ENCODE measurements at places on chromosomes 4 and X.

- peak overlapping the region; percentile 82 for H3K27ac ChIP-seq
- H3K36me3 ChIP-seq: peaks cover 7% of the 10 kb centered on the region
- no peak overlapping the region for H3K4me3 ChIP-seq
These were observed 29.5 kb downstream of the SH3TC1 start for GRCh38 chr4:8228319-8229250.

DNA sequence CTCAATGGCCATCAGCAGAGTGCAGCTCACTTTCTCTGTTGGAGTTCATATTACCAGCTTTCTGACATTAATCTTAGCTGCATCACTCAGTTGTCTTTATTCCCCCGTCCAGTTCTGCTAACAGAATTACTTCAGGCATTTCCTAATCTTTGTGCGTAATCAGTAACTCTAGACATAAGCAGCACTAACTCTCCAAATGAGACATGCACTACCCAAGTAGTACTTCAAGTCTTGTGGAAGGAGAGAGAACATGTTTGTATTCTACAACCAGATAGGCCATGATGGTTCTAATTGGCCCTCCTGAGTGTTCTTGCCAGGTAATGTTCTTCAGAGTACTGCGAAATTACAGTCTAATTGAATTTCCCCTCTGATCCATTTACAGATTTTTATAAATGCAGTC lies 448.5 kb upstream of the RPS6KA3 start:
- DNase-seq: no peak
- H3K27me3 ChIP-seq: no peaks in the 10 kb centered on the region
- no peaks in the 10 kb centered on the region for H3K36me3 ChIP-seq
- H3K4me1 ChIP-seq: no peaks in the 10 kb centered on the region
- no peak overlapping the region for H3K4me3 ChIP-seq

DNA sequence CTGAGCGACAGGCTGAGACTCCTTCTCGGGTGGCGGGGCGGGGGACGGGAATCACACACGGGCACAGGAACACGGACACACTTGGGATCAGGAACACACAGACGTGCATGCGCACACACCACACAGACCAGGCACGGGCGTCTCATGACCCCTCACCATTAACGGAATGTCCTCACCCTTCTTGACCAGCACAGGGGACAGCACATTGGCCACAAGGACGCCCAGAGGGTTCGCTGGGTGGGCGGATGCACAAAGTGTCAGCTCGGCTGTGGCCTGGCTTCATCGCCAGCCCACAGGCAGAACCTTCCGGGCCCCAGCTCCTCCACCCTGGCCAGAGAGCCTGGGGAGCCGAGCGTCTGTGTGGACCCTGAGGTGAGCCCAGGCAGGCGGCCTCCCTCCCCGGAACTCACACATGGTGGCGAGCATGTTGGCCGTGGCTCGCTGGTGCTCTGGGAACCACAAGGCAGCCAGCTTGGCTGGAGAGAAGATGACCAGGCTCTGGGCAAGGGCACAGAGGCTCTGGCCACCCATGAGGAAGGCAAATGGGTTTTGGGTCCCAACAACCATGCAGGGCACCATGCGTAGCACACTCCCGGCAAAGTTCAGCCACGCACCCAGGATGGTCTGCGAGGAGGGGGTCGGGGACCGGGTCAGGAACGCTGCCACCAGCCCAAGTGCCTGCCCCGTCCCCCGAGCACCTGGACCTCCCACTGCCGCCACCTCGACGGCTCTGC lies 3.1 kb downstream of the SLC49A3 start:
- no peaks in the 10 kb centered on the region for H3K36me3 ChIP-seq
- DNase-seq: no peak
- H3K27me3 ChIP-seq: peaks cover 43% of the 10 kb centered on the region
- no peak overlapping the region for H3K27ac ChIP-seq

DNA sequence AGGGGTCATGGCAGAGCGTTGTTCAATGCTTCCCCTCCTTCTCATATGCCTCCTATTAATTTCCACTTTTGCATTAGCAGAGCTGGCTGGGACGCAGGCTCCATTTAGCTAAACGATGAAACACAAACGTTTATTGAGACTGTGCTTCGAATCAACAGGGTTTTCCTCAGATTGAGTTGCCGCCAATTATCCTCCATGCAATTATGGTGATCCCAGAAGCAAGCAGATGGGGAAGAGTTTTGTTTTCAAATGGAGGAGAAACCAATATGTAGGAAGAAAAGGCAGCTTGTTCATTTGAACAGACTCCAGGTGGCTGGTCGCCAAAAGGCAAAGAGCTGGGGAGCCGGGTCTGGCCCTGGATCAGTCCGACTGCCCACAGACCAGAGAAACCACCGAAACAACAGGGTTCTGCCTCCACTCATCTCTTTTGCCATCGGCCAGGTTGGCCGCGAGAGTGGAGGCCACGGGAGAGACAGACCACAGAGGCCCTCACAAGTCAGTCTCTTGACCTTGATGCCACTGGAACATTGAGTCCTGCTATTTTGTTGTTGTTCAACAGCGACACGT lies 184.8 kb downstream of the GBA3 start:
- no peak overlapping the region for H3K27ac ChIP-seq
- DNase-seq: no peak
- no peak overlapping the region for H3K4me3 ChIP-seq
- no peaks in the 10 kb centered on the region for H3K27me3 ChIP-seq
- no peaks in the 10 kb centered on the region for H3K36me3 ChIP-seq

GRCh38 chrX:120286733-120287512 lies 24.3 kb downstream of the TMEM255A start:
- no peaks in the 10 kb centered on the region for H3K36me3 ChIP-seq
- peaks cover 8% of the 10 kb centered on the region for H3K27me3 ChIP-seq
- no peak overlapping the region for H3K27ac ChIP-seq
- no peaks in the 10 kb centered on the region for H3K4me1 ChIP-seq
- no peak overlapping the region for H3K4me3 ChIP-seq

DNA sequence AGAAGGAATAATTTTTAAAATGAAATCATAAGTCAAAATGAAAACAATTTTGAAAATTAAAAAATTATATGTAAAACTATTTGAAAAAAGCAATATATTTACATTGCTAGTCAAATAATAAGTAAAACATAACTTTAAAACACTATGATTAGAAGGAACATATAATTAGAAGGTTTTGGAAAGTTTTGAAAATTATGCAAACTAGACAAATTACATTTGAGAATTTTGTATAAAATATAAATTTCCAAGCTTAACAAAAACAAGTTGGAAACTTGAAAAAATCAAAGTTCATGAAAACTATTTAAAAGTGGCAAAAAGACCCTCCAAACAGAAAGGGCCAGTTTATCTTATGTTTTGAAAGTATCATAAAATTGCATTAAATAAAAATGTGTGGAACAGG lies 67.6 kb upstream of the TLL1 start:
- H3K4me1 ChIP-seq: no peaks in the 10 kb centered on the region
- H3K36me3 ChIP-seq: no peaks in the 10 kb centered on the region
- no peak for DNase-seq
- H3K4me3 ChIP-seq: no peak overlapping the region
- H3K27ac ChIP-seq: no peak overlapping the region

- no peaks in the 10 kb centered on the region for H3K36me3 ChIP-seq
- H3K4me1 ChIP-seq: no peaks in the 10 kb centered on the region
- DNase-seq: no peak
- H3K27ac ChIP-seq: no peak overlapping the region
- H3K4me3 ChIP-seq: no peak overlapping the region
These were observed 66.5 kb downstream of the SHROOM4 start for GRCh38 chrX:50747471-50747900.

GRCh38 chr4:5618051-5618960 lies 90.1 kb downstream of the EVC2 start:
- no peaks in the 10 kb centered on the region for H3K27me3 ChIP-seq
- no peaks in the 10 kb centered on the region for H3K36me3 ChIP-seq
- DNase-seq: no peak
- no peaks in the 10 kb centered on the region for H3K4me1 ChIP-seq
- H3K27ac ChIP-seq: no peak overlapping the region
- no peak overlapping the region for H3K4me3 ChIP-seq

DNA sequence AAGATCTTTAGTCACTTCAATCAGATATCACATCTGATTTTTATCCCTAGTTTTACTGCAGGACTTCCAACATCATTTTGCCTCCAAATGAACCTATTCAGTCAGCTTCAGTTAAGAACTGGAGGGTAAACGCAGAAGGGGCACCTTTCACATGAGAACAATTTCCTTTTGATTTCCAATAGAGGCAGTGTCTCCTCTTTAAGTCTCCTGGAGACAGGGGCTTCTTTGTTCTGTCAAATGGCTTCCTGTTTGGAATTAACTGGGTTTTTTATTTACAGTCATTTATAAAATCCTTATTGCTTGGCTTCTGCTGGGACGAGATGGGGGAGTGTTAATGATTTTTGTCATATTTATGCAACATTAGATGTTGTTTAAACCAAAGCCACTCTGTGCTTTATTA lies 164.0 kb downstream of the STK32B start:
- no peak for DNase-seq
- no peaks in the 10 kb centered on the region for H3K4me1 ChIP-seq
- H3K27me3 ChIP-seq: no peaks in the 10 kb centered on the region
- no peaks in the 10 kb centered on the region for H3K36me3 ChIP-seq
- no peak overlapping the region for H3K27ac ChIP-seq

Measured in activated naive CD4-positive, alpha-beta T cell treated with anti-CD3 and anti-CD28 coated beads, Interleukin-2, amount 10 ng/mL, durations not matched to agents 7 days and 5 days (primary cell).